ENCODE measurements at places on chromosomes 7 and 10.

GRCh38 chr10:30639946-30640786 is 10.6 kb upstream of the LYZL2 start:
- DNase-seq, result no peak

GRCh38 chr10:95559471-95559870 is 1.7 kb downstream of the SORBS1 start:
- no peak for DNase-seq

DNA sequence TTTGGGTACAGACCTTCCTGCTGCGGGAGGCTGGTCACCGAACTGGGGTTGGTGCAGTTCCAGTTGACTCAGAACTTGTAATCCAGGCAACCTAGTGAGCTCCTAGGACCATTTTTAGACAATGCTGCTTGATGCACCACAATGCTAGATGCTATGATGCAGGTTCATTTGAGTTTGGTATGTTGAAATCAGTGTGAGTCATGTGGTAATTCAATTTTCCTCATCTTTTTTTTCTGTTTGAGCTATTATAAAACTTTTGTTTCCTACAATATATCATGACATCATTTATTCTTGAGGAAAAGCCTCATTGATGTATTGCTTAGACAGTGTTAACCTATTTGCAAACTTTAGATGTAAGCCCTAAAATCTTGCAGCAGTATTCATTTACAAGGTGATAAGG is 40.9 kb upstream of the MTPN start:
- no peak for DNase-seq

DNA sequence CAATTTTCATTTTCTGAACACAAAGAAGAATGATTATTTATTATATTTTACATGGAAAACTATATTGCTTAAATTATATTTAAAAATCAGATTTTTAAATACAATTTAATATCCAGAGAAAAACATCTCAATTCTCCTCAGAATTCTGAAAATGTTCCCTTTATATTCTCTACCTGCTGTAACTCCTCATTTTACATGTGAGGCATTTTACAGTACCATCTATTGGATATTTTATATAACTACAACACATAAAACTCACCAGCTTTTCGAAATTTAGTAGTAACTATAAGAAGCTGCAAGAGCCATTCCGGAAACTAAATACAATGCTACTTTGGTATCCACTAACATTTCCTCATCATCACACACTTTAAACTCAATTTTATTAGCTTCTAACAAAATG is 264.6 kb downstream of the DGKB start:
- DNase-seq, result no peak

DNA sequence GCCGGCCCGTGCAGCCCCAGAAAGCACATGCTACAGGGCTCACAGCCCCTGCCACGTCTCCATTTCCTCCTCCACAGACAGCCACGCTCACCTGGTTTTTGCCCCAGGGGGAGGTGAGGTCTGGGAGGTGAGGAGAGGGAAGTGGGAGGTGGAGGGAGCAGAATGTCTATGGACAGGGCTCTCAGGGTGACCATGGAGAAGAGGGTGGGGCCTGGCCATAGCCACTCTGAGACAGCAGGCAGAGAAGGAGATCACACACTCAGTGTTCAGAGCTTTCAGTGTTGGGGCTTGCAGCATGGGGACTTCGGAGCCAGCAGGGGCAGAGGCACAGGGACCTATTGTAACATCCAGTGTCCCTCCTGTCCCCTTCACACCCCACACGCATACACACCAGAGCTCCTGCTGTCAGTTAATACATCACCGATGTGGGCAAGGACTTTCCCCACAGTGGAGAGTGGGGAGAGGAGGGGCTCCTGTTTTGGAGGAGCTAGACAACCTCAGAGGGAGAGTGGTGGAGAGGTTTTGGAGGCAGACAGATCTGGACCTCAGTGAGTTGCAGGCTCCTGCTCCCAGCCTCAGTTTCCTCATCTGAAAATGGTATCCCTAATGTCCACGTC is 14.4 kb downstream of the WDFY4 start:
- DNase-seq, result peak; percentile 50
